Vagina (tissue), 2 donors: ENCODE measurements at places on chromosomes 12 and 14.
A peak's percentile ranks its signal among the peaks of the same experiment; 100 is the strongest.

GRCh38 chr12:106174876-106175275 is 36.1 kb upstream of the NUAK1 start:
- DNase-seq, result no peak

- DNase-seq, result no peak
Measured at GRCh38 chr12:120483621-120484020, 12.3 kb upstream of the DYNLL1 start.

DNA sequence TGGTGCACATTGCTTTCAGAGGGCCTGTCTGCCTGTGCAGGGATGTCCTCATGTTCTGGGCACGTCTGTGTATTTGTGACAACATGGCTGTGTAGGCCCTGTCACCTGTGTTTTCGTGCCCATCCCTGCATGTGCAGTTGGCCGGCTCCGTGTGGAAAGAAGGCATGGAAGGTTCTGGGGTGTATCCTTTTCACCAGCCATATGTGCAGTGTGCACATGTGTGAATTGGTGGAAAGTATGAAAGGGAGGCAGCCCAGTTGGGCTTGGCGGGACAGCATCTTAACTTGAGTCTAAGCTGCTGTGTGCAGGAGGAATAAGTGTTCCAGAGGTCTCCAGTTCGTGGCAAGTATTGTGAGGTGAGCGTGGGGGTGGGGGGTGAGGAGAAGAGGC is 669 bp downstream of the TSPAN11 start:
- DNase-seq, result peak; percentile 83

DNA sequence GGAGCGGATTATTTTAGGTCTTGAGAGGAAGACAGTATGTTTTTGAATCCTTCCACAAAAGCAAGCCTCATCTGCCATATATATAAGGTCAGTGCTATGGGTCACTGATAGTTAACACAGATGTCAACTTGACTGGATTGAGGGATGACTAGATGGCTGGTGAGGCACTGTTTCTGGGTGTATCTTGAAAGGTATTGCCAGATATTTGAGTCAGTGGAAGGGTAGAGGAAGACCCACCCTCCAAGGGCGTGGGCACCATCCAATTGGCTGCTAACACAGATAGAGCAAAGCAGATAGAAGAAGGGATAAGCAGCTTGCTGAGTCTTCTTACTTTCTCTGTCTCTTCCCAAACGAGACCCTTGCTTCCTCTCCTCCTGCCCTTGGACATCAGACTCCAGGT is 185.0 kb upstream of the BTG1 start:
- no peak for DNase-seq

DNA sequence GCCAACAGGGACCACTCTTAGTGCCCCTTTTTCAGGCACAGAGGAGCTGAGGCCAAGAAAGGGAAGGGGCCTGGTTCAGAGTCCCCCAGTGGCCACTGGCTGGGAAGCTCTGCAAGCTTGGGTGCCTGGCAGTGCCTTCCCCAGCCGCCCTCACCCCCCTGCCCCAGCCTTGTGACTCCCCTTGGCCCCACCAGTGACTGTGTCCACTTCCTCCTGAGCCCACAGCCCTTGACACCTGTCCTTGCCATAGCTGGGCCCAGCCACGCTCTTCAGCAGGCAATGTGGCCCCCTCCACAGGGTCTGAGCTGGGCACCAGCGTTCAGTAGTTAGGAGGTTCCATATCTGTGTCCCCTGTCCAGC is 19.0 kb upstream of the C14orf180 start:
- DNase-seq, result no peak

DNA sequence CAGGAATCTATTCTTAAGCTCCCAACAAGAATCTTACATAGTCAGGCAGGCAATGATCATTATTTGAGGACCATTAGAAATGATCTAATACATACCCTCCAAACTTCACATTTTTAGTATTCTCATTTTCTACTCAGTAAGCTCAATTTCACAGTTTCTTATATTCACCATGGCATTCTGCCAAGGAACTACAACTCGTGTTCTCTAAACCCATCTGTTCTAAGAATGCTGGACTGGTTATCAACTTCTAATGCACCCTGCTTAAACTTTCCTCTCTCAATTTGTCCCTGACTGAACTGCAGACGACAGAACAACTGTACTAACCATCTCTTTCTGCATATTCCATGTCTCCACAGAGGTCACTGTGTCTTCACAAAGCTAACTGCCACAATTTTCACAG is 58.6 kb downstream of the GXYLT1 start:
- DNase-seq, result no peak

GRCh38 chr12:81245907-81246570 is 168.2 kb downstream of the ACSS3 start:
- DNase-seq, result no peak

DNA sequence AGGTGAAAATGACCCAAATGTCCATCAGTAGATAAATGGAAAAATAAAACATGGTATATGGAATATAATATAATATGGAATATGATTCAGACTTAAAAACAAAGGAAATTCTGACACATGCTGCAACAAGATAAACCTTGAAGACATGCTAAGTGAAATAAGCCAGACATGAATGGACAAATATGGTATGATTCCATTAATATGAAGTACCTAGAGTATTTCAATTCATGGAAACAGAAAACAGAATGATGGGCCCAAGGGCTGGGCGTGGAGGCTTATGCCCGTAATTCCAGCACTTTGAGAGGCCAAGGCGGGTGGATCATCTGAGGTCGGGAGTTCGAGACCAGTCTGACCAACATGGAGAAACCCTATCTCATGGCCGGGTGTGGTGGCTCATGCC is 22.7 kb upstream of the ORAI1 start:
- no peak for DNase-seq

DNA sequence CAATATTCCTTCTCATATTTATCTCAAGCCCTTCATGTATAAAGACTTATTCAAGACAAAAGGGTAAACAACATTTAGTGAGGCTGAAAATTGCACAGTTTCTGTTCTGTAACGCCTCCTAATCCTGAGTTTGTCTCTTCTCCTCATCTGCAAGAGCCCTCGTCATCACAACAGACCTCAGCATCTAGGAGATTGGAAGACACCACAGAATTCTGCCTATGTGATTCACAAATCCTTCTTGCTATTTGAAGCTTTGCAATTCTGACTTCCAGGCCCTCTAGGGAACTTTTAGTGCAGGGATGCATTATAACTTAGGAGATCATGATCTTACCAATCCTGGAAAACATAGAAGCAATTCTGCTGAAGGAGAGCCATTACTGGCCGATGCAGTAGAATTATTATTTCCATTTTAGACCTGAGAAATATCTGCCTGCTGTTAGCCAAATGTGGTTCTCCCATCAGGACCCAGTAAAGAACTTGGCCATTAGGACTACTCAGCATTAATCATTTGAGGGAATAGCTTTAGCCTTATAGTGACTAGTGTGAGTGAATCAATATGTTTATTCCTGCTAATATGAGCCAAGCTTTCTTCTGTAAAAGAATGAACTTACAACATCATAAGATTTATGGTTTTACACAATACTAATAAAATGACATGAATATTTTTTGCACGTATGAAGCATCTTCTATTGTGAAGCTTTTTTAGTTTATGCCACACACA is 119.5 kb downstream of the ANO4 start:
- no peak for DNase-seq

- DNase-seq, result no peak
Measured at GRCh38 chr14:32078858-32079216, 1.7 kb downstream of the ARHGAP5 start.

- DNase-seq, result no peak
Measured at GRCh38 chr14:70803321-70804310, 5.7 kb downstream of the MAP3K9 start.

GRCh38 chr14:102523569-102524450 is 14.2 kb upstream of the ANKRD9 start:
- DNase-seq, result no peak

DNA sequence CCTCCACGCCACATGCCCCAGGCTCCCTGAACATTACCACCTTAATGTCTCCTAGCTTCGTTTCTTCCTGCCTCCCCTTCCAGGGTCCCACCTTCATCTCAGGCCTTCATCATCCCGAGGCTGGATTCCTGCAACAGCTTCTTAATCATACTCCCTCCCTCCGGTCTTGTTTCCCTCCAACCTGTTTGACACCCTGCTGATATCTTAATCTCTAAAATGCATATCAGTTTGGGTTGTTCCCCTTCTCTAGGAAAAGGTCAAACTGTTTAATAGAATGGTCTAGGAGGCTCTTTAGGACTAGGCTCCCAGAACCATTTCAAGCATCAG is 125.5 kb upstream of the ARHGAP5 start:
- no peak for DNase-seq

- DNase-seq, result no peak
Measured at GRCh38 chr12:105085501-105085900, 1.2 kb upstream of the ALDH1L2 start.

DNA sequence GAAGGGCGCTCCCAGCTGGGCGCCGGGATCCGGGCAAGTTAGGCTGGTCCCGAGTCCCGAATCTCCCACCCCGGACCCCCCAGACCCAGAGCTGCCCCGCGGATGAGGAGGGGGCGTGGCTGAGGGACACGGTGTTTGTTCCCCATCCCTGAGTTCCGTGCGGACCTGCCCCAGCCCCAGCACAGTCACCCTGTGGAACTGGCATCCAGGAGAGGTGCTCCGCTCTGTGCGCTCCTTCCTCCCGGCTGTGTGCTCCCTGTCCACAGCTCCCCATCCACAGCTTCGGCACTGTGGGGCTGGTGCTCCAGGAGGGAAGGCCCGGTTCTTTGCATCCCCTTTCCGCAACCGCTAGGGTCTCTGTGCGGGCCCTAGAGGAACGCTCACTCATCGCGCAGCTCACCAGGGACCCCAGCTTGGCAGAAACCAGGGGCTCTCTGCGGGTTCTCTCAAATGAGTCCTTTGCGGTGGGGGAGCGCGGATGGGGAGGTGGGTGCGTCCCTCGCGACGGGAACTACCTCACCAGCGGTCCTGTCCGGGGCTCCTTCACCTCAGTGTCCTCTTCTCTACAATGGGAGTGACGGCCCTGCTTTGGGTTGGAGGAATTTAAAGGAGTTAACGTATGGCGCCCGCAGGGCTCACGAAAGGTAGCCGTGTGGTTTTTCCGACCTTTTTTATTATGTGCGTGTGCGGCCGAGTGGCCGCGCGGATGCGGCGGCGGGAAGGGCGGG is 845 bp downstream of the TMEM132C start:
- DNase-seq, result peak; percentile 83

- no peak for DNase-seq
Measured at GRCh38 chr12:124316257-124316900, 21.5 kb downstream of the RFLNA start.

DNA sequence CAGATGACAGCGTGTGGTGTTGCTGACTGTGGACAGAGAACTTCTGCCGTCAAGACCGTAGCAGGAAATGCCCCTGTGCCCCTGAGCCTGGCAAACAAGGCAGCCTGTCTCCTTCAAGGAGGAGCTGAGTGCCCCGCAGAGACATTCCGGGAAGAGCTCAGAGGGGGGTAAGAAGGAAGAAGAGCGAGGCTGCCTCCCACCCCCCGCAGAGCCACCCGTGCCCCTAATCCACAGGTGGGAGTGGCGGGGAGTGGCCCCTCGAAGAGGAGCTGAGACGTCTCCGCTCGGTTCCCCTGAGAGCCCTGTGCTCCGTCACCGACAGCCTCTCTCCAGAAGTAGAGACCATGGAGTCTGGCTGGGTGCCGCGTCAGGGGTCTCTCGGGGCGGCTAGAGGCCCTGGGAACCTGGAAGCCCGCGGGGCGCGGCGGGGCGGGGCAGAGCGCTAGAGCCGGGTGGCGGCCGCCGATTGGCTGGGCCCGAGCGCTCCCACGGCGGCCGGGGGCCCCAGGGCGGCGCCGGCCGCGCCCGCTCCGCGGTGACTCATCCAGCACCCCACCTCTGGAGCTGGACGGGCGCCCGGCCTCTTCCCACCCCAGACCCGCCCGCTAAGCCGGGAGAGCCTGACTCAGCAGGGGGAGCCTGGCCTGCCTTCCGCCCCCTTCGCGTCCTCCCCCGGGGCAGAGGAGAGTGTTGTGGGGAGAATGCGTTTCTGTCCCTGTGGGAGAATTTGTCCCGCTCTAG is 25.2 kb upstream of the KRT78 start:
- no peak for DNase-seq
